Right renal cortex interstitium (tissue), 3 donors: ENCODE measurements at places on chromosomes 5 and 9. TPM values are rescaled to one million over a fixed set of nuclear protein-coding genes. Genes with fewer than 3 reads are reported as not detected.

The GBGT1 gene
- 1.6 TPM for polyA plus RNA-seq

The FAM193B gene
- polyA plus RNA-seq, result 65.2 TPM

The OR1L4 gene
- not detected for polyA plus RNA-seq

The PCDHGA2 gene
- 7.0 TPM for polyA plus RNA-seq

The TAF11L12 gene
- not detected for polyA plus RNA-seq

DNA sequence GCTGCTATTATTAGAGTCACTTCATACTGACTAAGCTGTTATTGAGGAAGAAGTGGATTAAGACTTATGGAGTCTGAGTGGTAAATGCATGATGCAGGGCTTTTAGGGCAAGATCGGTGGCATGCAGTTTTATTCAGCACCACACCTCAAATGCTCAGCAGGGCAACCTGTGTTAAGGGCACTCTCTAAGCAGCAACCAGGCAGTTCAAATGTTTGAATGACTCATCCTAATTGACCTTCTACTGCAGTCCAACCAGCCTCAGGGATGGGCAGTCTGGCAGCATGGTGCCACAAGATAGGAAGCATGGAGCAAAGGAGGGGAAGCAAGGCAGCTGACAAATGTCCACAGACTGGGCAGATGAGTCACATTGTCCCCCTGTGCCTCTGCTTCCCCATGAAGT is 80.2 kb upstream of the MIER3 start:
- DNase-seq, result no peak

GRCh38 chr9:21552244-21553170 is 70.4 kb upstream of the IFNE start:
- DNase-seq, result no peak

DNA sequence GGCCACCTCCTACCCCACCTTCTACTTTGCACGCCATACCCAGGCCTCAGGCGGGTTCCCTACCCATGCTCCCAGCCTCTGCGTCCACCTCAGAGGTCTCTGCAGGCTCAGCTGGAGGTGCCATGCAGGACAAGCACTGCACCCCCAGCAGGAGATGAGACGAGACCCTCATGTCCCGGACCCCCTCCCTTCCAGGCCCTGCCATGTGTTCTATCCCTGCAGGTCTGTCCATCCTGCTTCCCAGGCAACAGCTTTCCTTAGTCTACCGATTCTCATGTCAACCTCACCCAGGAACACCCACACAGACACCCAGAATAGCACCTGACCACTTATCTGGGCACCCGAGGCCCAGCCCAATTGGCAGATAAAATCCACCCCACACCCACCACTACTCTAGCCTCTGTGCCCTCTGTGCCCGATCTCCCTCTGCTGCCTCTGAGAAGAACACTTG is 52.1 kb downstream of the SEMA4D start:
- no peak for DNase-seq

DNA sequence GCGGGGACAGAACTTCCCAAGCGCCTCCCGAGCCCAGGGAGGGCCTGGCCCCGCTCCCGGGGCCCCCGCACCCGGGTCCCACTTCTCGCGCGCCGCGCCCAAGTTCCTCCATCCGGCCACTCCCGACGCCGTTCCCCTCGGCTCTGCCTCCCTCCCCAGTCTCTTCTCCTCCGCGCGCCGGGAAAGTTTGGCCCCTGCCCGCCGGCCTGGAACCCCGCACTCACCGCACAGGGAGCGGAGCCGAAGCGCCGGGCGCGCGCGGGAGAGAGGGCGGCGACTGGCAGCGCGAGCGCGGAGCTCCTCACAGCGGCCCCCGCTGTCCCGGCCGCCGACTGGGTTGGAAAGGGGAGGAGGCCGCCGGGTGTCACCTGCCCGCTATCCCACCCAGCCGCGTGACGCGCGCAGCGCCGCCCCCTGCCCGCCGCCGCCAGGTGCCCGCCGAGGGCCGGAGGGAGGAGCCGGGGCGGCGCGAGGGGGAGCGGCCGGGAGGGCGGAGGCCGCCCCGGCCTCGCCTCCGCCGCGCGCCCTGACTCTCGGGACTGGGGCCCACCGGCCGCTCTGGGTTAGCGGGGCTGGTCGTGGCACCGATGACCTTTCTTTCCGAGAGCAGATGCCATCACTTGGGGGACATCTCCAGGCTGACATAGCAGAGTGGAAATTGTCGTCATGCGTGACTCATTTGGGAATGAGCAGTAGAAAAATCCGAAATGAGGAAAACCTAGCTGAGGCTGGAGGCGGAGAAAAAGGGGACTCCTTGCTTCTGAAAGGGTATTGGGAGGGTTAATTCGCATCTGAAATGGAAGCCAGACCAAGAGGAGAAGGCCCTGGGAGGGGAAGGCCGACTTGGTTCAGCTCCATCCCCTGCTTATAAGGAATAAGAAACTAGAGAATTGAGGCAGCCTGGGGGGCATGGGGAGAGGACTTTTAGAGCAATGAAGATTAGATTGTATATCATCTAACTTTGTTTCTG is at the start of gene ELOVL7:
TSS of gene ELOVL7 (minus strand) at position 334 of the 970 bp plus-strand sequence. CDS start 56,872 bp downstream, outside the sequence.
- peak; percentile 53 for DNase-seq

DNA sequence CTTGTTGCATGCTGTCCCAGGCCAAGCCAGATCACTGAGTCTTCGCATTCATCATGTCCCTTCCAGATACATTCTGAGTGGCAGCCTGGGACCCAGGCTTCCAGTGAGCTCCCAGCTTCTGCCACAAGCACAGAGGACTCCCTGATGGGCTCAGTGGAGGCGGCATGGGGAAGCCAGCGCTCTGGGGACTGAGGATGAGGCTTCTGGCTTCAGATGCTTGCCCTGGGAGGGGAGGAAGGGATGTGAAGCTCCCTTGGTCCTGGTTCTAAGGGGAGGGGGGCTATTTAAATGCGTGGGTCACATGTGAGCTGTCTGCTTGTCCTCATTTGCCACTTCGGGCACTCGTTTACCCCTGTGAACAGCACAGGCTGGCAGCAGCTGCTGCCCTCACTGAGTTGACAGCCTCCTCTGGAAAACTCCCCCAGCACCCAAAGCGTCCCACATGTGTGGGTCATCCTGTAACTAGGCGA is 174.0 kb downstream of the NR3C1 start:
- no peak for DNase-seq

DNA sequence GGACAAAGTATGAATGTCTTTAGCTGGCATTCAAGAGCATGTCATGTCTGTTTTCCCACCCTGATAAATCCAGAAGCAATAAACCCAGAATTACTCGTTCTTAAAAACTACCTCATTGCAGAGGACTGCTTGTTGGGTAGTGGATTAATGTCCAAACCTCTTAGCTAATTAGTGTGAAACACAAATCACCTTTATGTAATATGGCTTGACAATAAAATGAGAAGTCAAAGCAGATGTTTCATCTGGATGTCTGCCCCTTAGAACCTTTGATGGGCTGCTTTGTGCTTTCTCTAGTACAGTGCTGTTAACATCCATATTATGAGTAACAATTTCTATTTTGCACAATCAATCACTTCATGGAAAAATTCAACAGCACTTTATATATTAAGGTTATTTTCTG is 149.1 kb upstream of the TUT7 start:
- no peak for DNase-seq

- DNase-seq, result no peak
Observed at GRCh38 chr5:68725905-68726683, 367.7 kb upstream of the SLC30A5 start.

- DNase-seq, result no peak
Observed at GRCh38 chr5:118578093-118578492, 410.3 kb downstream of the DTWD2 start.

DNA sequence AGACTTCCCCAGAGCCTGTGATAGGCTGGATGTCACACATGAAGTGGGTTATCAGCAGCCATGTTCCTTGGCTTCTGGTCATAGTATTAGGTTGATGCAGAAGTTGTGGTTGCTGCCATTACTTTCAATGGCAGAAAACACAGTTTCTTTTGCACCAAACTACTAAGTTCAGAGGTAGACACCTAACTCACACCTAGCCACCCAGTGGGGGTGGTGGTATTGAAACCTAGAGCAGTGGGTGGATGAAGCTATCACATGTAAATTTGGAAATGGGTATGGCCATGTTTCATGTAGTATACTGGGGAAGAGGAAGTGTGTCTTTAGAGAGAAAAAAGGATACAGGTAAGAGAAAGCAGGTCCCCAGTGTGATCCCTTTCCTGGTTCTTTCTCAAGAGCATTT is 347.9 kb upstream of the SEMA6A start:
- no peak for DNase-seq

GRCh38 chr9:134895908-134896833 is 15.6 kb downstream of the FCN2 start:
- no peak for DNase-seq

DNA sequence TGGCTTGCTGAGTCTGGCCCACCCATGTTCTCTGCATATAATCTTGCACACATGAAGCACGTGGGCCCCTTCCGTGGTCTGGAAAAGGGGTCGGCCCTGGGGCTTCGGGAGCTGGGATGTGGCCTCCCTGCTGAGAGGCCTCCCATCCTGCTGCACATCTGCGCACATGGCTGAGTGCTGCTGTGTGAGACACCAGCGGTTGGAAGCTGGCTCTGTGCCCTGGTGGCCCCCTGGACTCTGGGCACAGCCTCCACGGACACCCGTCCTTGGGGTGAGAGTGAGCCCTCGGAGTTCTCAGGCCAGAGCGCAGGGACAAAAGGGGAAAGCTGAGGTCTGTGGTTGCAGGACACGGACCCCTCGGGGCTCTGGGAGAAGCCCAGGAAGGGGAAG is 115.8 kb downstream of the RXRA start:
- no peak for DNase-seq

GRCh38 chr9:720239-720881 is 121.1 kb upstream of the DMRT1 start:
- DNase-seq, result no peak

GRCh38 chr9:131961496-131961880 is 118.2 kb downstream of the MED27 start:
- DNase-seq, result no peak
